ENCODE measurements at places on chromosomes 5 and 9. TPM values are rescaled to one million over a fixed set of nuclear protein-coding genes. Genes with fewer than 3 reads are reported as not detected.

DNA sequence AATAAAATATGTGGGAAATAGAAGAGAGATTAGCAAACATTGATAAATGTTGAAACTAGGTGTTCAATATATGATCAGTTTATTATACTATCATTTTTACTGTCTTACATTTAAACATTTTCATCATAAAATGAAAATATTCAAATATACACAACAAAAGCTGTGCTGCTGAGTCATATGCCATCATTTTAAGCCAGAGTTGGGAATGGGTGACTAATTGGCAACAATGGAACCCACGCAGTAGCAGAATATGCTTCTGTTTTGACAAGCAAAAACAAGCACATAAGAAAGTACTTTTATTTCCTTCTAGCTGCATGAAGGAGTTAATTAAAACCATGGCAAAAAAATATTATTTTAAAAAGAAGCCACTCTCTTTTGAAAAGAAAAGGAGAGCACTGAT lies 340.0 kb upstream of the EDIL3 start:
- DNase-seq = no peak

- DNase-seq = no peak
Measured at GRCh38 chr9:125829743-125830142, 82.6 kb downstream of the PBX3 start.

- DNase-seq = no peak
Measured at GRCh38 chr5:170225326-170226128, 7.3 kb upstream of the C5orf58 start.

- DNase-seq = no peak
Measured at GRCh38 chr9:97714435-97714834, 17.3 kb upstream of the XPA start.

GRCh38 chr9:123344192-123344949 lies 11.6 kb upstream of the CRB2 start:
- DNase-seq = no peak

- DNase-seq = no peak
Measured at GRCh38 chr5:52758014-52758413, 29.7 kb upstream of the ITGA1 start.

GRCh38 chr5:136457390-136458013 lies 92.2 kb upstream of the TRPC7 start:
- no peak for DNase-seq

- no peak for DNase-seq
Measured at GRCh38 chr5:38112938-38113337, 145.4 kb upstream of the EGFLAM start.

DNA sequence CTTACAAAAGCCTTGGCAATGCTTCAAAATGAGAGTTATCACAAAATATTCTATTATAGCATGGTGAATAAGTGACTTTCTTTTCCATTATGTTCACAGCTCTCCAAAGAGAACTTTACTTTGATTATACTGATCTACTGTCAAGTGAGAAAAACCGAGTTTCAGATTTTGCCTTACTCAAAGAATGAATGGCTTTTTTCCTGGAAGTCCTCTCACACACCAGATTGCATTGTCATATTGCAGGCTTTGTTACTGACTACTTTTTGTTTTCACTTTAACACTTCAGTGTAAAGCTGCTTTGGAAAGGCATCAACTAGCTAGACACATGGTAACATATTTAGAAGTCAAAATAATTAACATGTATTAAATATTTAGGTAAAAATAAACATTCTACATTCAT lies 765.2 kb upstream of the NUDT12 start:
- no peak for DNase-seq

- DNase-seq = no peak
Measured at GRCh38 chr9:70352802-70353201, 61.7 kb downstream of the KLF9 start.

Gene RMI1
- 3.6 TPM for total RNA-seq

Gene C9orf153
- 0.55 TPM for total RNA-seq

Gene GPSM1
- 11.0 TPM for total RNA-seq

Gene TXNDC8
- total RNA-seq = not detected

Gene PRLR
- total RNA-seq = 2.4 TPM

Gene FAM174A
- total RNA-seq = 14.1 TPM

Gene SH3PXD2B
- total RNA-seq = 56.6 TPM

Gene DIPK1B
- 3.9 TPM for total RNA-seq

All from mesenteric fat pad (tissue), 1 donor.